ENCODE measurements at places on chromosomes 13 and 19.
A peak's percentile ranks its signal among the peaks of the same experiment; 100 is the strongest.

- DNase-seq, result no peak
Measured at GRCh38 chr13:109900320-109900719, 113.9 kb upstream of the IRS2 start.

DNA sequence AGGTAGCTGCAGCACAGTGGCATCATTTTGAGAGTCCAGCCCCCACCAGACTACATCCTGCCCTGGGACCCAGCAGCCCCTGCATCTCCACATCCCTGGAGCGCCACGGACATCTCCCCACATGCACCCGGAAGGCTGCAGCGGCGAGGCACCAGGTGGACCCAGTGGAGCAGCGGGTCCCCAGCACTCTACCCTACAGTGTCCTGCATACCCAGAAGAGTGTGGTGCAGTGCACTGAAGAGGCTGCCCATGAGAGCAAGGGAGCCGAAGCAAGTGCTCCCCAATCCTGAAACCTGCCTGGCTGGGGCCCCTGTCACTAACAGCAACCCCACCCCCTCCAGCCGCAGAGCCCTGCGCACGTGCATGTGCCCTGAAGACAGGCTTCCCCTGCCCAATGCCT lies 21.3 kb upstream of the SLC7A9 start:
- no peak for DNase-seq

DNA sequence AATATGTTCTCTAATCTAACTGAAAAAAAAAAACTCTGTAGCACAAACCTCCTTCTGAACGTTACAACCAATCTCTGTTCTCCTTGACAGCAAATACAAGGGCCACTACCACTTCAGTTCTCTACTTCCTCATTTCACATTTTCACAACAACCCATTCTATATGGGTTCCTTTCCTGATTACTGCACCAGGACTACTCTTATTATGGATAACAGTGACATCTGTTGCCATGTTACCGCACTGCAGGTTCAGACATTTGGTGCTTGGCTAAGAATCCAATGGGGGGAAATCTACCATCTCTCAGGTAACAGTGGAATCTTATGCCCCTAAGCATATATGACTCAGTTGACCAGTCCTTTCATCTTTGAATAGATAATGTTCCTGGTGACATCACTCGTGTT lies 11.6 kb upstream of the FPR3 start:
- no peak for DNase-seq

GRCh38 chr13:46058268-46058667 lies 5.7 kb upstream of the ZC3H13 start:
- DNase-seq, result no peak

DNA sequence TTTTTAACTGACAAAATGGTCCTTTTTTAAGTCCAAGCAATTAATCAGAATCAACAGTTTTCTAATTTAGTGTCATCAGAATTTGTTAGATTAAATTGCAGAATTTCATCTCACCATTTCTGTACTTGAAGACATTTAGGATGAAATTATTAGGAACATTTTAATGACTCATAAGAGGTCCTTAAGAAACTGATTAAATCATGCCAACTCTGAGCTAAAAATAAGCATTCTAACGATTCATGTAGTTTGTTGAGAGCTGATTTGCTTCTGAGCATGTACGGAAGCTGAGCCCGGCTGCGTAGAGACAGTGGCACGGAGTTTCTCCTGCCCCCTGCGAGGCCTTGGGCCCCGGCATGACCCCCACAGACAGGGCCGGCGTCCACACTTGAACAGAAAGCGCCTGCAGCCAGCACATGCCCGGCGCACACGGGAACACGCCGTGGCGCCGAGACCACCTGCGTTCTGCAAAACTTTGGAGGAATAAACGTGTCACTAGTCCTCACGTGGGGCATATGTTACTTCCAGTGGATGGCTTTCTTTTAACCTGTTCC lies 89.7 kb upstream of the MCF2L start:
- DNase-seq, result no peak

GRCh38 chr19:5624018-5624663 lies 1.3 kb downstream of the SAFB start:
- DNase-seq, result no peak

- peak; percentile 64 for DNase-seq
Measured at GRCh38 chr19:48806518-48806817, 4.4 kb downstream of the BCAT2 start.

DNA sequence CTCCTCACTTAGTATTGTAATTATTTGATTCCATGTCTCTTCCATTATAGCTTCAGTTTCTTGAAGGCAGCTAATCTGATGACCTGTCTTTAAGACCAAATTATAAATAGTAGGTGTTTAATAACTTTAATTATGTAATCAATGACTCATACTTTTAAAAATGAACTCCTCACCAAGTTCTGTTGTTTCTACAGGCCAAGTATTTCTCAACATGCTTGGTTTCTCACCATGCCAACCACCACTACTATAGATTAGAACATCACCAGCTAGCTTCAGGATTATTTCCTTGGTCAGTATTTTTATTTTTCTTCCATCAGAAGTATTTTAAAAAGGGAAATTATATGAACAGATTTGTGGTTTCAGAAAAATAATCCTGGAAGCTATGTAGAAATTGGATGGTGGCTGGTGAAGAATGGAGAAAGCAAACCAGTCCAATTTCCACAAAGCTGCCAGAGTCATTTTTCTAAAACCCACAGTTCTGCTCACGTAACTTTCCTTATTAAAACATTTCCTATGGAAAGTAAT lies 237.7 kb upstream of the DACH1 start:
- no peak for DNase-seq

- no peak for DNase-seq
Measured at GRCh38 chr13:63156816-63157215, 1741.2 kb upstream of the PCDH20 start.

DNA sequence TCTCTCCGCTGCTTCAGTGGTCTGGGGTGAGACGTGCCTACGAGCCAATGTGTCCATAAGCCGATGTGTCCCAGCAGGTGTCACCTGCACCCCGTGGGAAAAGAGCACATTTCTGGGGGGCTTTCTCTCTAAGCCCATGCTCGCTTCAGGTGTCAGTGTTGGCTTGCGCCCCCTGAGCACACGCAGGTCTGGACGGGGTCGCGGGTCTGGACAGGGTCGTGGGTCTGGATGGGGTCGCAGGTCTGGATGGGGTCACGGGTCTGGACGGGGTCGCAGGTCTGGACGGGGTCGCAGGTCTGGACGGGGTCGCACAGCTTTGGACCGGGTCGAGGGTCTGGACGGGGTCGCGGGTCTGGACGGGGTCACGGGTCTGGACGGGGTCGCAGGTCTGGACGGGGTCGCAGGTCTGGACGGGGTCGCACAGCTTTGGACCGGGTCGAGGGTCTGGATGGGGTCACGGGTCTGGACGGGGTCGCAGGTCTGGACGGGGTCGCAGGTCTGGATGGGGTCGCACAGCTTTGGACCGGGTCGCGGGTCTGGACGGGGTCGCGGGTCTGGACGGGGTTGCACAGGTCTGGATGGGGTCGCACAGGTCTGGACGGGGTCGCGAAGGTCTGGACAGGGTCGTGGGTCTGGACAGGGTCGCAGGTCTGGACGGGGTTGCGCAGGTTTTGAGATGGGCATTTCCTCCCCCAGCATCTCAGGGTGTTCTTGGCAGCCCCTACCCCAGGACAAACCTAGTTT lies 24.5 kb upstream of the TFDP1 start:
- DNase-seq, result no peak

DNA sequence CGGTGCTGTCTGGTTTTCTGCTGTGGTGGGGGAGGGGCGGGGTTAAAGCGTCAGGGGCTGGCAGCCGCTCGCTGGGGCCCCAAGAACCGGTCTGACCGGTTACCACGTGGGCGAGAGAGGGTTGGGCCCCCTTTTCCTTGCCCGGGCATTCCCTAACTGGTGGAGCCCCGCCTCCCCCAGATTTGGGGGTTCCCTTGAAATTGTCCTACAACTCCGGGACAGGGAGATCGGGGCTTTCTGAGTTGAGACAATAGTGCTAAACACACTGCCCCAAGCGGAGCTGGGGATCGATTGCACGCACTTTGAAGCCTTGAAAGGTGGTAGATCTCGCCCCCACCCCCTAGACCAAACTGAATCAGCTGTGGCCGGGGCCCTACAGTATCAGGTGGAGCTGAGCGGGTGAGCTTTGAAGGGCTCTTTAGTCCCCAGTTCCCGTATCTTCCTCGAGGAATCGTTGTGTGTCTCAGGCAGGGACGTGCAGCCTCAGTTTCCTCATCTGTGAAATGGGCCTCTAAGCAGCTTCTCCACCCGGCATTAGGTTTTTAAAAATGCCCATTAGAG lies 4.8 kb downstream of the IER2 start:
- DNase-seq, result no peak

DNA sequence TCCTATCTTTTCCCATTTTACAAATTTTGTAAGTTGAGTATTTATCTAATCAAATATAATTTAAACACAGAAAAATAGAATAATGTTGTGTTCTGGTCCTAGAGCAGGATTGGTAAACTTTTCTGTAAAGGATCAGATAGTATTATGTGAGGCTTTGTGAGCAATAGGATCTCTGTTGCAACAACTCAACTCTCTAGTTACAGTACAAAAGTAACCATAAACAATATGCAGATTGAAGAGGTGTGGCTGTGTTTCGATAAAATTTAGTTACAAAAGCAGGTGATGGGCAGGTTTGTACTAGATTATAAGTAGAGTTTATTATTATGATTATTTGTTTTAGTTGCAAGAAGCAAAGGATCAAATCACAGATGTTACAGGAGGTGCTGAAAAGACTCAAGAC lies 15.2 kb upstream of the C1QTNF9B start:
- no peak for DNase-seq

GRCh38 chr13:49124693-49125304 lies 95.3 kb upstream of the MLNR start:
- DNase-seq, result no peak

DNA sequence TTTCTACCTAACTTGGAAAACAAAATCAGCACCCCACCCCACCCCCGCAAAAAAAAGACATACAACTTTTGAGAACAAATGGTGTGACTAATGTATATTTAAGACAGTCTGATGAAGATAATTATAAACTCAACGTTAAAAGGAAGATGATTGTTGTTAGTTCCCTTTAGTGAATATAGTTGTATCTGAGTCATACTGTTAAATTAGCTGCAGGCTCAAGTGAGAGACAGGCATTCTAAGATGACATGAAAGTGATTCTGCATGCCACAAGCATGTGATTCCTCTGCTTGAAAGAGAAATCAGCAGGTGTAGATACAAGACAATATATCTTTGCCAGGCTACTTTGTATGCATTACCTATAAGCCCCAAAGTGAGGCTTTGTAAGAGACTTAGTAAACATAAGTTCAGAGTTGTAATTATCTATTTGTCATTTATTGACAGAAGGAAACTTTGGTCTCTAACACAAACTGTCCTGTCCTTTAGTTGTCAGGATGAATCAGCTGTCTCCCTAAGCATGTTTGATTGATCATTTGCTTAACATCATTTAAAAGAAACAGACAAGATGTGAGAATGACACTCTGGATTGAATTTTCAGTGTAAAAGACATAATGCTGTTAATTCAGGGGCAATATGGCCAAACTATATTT lies 319.4 kb upstream of the HTR2A start:
- no peak for DNase-seq

GRCh38 chr13:20553311-20553710 lies 13.6 kb upstream of the IFT88 start:
- DNase-seq, result peak; percentile 62

DNA sequence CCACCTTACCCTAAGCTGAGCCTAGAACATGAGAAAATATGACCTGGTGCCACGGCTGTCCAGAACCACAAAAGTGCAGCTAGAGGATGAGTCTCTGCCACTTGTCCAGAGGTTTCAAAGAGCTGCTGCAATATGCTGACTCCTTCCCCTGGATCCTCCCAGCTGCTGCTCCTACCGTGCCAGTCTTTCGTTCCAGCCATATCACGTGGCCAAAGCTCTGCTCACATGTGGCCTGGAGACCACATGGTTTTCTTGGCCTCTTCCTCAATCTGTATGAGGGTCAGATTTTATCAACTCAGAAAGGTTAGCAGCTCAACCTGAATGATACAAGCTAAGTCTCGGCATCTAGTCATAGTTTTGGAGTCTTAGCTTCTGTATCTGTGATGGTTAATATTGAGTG lies 3.2 kb upstream of the SACS start:
- DNase-seq, result no peak

GRCh38 chr13:44516771-44517170 lies 59.4 kb downstream of the TSC22D1 start:
- no peak for DNase-seq

GRCh38 chr19:20351244-20351643 lies 184.2 kb downstream of the ZNF486 start:
- DNase-seq, result no peak

GRCh38 chr13:112648101-112648500 lies 41.7 kb upstream of the ATP11A start:
- DNase-seq, result no peak

- no peak for DNase-seq
Measured at GRCh38 chr13:66532845-66533244, 697.3 kb downstream of the PCDH9 start.

DNA sequence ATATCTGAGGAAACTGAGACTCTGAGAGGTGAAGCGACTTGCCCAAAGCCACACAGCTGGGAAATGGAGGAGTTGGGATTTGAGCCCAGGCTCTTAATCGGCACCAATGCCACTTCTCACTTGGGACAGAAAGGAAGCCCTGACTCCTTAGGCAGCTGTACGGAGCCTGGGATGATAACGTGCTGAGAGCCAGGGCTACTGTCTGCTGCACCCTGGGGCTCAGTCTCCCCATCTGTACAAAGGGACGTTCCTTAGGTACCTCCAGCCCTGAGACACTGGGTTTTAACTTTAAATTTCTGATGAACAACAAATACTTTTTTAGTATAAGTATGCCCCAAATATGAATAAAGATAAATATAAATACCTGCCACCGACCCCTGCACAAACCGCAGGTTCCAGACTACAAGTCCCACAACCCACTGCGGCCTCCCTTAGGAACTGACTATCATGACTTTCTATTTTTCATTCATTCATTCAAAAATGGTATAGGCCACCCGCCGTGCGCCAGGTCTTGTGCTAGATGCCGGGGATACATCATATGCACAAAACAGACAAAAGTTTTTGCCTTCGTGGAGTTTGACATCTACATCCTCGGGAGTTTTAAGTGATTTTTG lies 776 bp upstream of the NCLN start:
- DNase-seq, result no peak

DNA sequence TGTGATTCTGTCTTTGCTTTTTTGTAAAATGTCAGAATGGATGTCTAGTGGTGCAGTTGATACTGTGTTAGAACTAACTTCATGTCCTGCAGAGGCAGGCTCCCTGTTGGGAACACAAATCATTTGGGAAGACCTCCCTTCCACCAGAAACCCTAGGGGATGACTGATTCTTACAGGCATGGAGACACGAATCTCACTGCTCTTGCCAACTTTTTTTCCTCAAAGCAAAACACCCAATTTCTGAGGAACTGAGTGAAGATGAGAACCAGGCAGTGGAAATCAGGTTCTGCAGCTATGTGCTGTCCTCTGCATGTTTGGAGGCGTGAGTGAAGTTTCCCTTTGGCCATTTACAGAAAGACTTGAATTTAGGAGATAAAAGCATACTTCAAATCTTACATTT lies 87.5 kb upstream of the CSNK1A1L start:
- no peak for DNase-seq

All from occipital lobe (tissue), 3 donors.